Karpas-422 (cell line): ENCODE measurements at places on chromosomes 5 and 9. TPM values are rescaled to one million over a fixed set of nuclear protein-coding genes. Genes with fewer than 3 reads are reported as not detected.
A peak's percentile ranks its signal among the peaks of the same experiment; 100 is the strongest.

GRCh38 chr5:140084541-140084940 is 29.4 kb upstream of the PURA start:
- H3K4me1 ChIP-seq, result no peaks in the 10 kb centered on the region
- H3K27me3 ChIP-seq, result no peaks in the 10 kb centered on the region; the same call in 1 of the 2 replicates
- no peak overlapping the region for H3K4me3 ChIP-seq
- no peak overlapping the region for H3K27ac ChIP-seq
- no peak for DNase-seq

- 0 out of 2 replicates have a peak overlapping the region, but pooled peaks have one; percentile 38 for H3K27ac ChIP-seq
- H3K4me1 ChIP-seq, result peaks cover 24% of the 10 kb centered on the region
- peak overlapping the region; percentile 98 for H3K4me3 ChIP-seq
- DNase-seq, result peak; percentile 96
- H3K36me3 ChIP-seq, result peaks cover 23% of the 10 kb centered on the region
Measured at GRCh38 chr9:136728080-136728547, 14.6 kb downstream of the LCN10 start.

DNA sequence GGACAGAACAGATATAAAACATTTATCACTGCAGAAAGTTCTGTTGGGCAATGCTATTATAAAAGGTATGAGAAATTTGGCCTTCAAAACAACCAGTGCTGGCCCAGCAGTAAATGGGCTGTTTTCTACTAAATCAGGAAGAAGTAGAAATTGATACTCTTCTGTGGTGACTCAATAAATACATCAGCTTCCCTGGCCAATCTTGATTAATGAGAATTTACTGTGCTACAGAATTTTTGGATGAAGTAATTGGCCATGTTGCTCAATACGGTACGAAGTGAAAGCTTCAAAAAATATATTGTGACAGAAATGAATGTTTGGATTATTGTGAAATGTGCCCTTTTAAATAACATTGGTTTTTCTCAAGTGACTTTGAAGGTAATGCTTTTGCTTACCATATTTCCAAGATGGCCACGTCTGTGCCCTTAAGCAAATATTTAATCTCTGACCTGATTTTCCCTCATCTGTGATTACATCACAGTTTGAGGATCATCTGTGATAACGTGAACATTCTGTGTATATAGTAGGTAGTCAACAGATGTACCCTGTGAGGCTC is 4.2 kb downstream of the DNAJA1 start:
- no peak overlapping the region for H3K4me3 ChIP-seq
- peaks cover 27% of the 10 kb centered on the region for H3K4me1 ChIP-seq
- DNase-seq, result no peak
- no peak overlapping the region for H3K27ac ChIP-seq

DNA sequence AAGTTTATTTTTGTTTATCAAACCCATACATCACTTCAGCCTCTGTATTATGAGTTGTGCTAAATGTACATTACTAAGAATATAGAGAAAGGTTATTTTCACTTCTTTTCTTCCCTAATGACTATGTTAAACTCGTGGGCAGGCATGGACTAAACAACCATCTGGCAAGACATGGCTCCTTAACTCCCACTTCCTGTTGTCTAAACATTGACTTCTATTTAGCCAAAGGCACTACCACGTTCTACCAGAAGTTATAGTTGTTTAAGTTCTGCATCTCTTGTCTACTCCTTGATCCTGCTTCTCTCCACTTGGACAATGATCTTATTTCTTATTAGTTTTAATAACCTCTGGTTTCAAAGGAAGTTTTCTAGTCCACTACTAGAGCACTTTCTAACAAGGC is 136.1 kb downstream of the MACIR start:
- H3K27me3 ChIP-seq, result no peaks in the 10 kb centered on the region
- no peaks in the 10 kb centered on the region for H3K4me1 ChIP-seq
- H3K27ac ChIP-seq, result no peak overlapping the region

DNA sequence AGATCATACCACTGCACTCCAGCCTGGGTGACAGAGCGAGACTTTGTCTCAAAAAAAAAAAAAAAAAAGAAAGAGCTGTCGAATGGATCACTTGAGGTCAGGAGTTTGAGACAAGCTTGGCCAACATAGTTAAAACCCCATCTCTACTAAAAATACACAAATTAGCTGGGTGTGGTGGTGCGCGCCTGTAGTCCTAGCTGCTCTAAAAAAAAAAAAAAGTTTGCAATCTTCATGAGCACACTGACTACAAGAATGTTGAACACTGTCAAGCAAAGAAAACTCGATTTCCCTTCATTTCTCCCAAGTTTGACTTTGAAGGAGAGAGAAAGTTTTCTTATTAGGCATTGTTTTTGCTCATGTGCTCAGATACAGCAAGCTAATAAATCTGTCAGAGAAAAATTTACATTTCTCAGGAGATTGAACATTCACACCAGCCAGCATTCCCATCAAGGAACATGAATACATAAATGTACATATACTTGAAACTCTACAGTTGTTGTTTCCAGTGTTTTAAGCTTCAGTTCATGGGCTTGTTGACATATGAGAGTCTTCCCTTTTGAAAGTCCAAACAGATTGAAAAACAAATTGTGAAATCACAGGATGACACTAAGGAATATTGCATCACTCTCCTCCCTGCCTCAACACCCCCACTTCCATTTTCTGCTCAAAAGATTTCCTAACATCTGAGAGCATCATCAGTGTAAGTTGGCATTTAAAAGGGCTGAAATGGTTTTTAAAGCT is 81.8 kb downstream of the ARRDC3 start:
- no peaks in the 10 kb centered on the region for H3K36me3 ChIP-seq
- H3K4me1 ChIP-seq, result no peaks in the 10 kb centered on the region
- DNase-seq, result no peak
- H3K27ac ChIP-seq, result no peak overlapping the region

The LCN1 gene
- total RNA-seq, result not detected in 2 replicates

The C8G gene
- not detected in 2 replicates for total RNA-seq

DNA sequence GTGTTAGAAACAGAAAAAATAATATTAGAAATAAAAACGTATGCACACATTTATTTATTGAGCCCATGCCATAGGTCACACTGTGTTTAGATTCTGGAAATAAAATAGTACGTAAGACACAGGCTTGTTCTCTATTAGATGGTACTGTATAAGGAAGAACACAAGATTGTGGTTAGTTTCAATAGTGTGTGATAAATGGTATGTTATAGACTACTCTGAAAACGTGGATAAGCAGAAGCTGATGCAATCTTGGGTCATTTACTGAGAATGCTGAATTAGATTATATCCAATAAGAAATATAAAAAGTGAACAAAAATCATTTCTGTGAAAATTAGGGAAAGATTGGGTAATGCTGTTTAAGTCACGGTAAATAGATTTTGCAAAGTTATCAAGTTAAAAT is 1456.4 kb upstream of the ACO1 start:
- H3K4me1 ChIP-seq, result no peaks in the 10 kb centered on the region
- no peaks in the 10 kb centered on the region for H3K27me3 ChIP-seq
- H3K36me3 ChIP-seq, result no peaks in the 10 kb centered on the region
- no peak overlapping the region for H3K4me3 ChIP-seq

The CDH12 gene
- total RNA-seq, result not detected in 2 replicates

DNA sequence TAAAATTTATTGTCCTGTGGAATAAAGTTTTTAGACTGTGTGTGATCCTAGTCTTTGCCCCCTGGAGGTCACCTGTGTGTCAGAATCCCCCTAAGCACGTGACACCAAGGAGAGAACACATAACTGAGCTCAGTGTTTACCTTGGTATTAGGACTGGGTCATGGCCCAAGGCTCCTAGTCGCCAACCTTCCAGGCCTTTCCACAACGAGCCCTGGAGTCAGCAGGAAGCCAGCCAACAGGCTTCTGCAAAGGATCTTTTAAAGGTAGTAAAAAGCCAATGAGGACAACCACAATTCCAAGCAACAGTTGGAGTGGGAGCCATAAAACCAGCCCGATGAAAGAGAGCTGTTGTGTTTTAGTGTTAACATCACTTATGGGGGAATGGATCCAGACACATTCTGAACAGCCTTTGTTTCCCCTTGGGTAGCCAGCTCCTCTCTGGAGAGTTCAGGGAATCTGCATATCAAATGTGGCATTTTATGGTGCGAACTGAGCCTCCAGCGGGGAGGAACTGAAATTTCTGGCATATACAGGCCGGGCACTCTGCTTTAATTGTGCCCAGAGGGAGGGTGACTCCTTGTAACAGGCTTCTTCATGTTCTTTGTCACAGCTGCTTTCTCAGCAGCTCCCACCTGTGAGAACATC is 239.9 kb downstream of the FSTL4 start:
- H3K4me3 ChIP-seq, result no peak overlapping the region
- no peak overlapping the region for H3K27ac ChIP-seq
- peaks cover 3% of the 10 kb centered on the region; the same call in 1 of the 2 replicates for H3K27me3 ChIP-seq

GRCh38 chr9:129487658-129488483 is 133.0 kb downstream of the C9orf50 start:
- no peaks in the 10 kb centered on the region for H3K36me3 ChIP-seq
- DNase-seq, result no peak
- no peaks in the 10 kb centered on the region for H3K27me3 ChIP-seq

DNA sequence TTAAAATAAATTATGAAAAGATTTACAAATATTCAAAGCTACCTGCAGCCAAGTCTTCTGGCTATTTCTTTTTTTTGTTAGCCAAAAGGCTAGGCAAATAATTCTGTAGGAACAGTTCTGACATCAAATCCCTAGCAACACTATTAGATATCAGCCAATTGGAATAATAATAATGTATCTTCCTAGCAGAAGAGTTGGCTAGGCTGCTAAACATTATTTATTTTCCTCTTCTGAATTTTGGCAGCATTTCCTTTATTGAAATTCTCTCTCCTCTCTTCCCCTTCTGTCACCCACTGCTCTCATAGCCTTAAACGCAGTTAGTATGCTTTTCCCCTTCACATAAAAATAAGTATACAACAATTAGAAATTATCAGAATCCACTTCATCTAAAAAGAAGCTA is 42.6 kb downstream of the ZDHHC21 start:
- no peak overlapping the region for H3K27ac ChIP-seq
- no peaks in the 10 kb centered on the region for H3K4me1 ChIP-seq
- peaks cover 40% of the 10 kb centered on the region for H3K36me3 ChIP-seq

- DNase-seq, result no peak
- no peak overlapping the region for H3K27ac ChIP-seq
- no peaks in the 10 kb centered on the region for H3K36me3 ChIP-seq
- peaks cover 7% of the 10 kb centered on the region for H3K4me1 ChIP-seq
- no peaks in the 10 kb centered on the region for H3K27me3 ChIP-seq
Measured at GRCh38 chr9:6909181-6909580, 151.4 kb downstream of the KDM4C start.

- H3K36me3 ChIP-seq, result no peaks in the 10 kb centered on the region
- no peak overlapping the region for H3K4me3 ChIP-seq
- H3K4me1 ChIP-seq, result no peaks in the 10 kb centered on the region
- H3K27me3 ChIP-seq, result no peaks in the 10 kb centered on the region
Measured at GRCh38 chr5:14577971-14578370, 3.6 kb upstream of the OTULINL start.

The KIF20A gene
- total RNA-seq, result 16.9 and 26.5 TPM in 2 replicates

GRCh38 chr9:75967556-75967955 is 77.1 kb downstream of the PCSK5 start:
- H3K4me1 ChIP-seq, result no peaks in the 10 kb centered on the region
- H3K27me3 ChIP-seq, result no peaks in the 10 kb centered on the region
- DNase-seq, result no peak
- no peak overlapping the region for H3K4me3 ChIP-seq
- H3K36me3 ChIP-seq, result no peaks in the 10 kb centered on the region

DNA sequence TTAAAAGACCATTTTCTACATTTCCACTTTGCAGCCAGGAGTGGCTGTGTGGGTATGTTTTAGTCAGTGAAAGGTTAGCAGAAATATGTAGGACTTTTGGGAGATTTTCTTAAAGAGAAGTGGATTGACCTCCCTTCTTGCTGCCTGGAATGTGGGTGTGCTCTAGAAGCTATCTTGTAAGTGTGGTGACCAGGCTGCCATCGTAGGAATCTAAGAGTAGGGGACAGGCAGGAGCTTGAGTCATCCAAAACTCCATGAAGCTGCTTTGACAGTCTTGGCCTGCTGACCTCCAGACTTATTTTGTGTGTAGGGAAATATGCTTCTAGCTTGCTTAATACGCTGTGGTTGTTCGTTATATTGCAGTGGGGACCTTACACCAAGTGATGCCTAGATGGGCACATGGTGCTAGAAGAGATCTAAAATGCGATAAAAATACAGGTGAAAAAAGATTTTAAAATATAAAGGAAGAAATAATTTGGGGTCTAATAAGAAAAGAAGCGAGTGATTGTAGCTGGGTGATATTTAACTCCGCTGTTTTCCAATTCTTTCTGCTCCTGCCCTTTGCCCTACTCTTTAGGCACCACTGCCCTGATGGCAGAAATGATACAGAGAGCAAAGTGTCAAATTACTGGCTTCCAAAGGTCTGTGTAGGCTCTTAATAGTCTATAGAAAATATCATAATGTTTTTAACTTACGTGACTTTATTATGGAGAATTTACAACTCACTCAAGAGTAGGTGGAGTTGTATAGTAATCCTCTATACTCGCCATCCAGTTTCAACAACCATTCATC is 298.2 kb upstream of the ZNF608 start:
- no peaks in the 10 kb centered on the region for H3K36me3 ChIP-seq
- no peaks in the 10 kb centered on the region for H3K4me1 ChIP-seq
- H3K27me3 ChIP-seq, result no peaks in the 10 kb centered on the region
- no peak overlapping the region for H3K4me3 ChIP-seq

DNA sequence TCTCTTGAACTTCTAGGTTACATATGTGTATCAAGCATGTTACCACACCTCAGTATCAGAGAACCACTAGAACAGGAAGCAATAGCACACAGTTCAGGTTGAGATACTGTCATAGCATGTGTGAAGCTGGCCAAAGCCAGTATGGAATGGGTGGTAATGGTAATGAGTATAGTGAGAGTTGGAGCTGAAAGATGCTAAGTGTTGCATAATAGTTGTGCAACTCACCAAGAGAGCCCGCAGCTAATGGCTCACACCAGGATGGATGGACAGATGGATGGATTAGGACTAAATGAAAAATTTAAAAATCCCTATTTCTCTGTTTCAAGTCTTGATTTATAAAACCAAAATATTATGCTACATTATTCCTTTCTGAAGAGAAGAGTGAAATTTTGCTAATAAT is 53.4 kb upstream of the KCNN2 start:
- H3K27me3 ChIP-seq, result no peaks in the 10 kb centered on the region
- DNase-seq, result no peak
- no peak overlapping the region for H3K4me3 ChIP-seq
- H3K4me1 ChIP-seq, result no peaks in the 10 kb centered on the region

The PRDM9 gene
- total RNA-seq, result not detected in 2 replicates

The ADAMTS2 gene
- total RNA-seq, result not detected in 2 replicates
